ENCODE measurements at places on chromosomes 11 and 22.

GRCh38 chr11:47924184-47924691 lies 56.1 kb upstream of the PTPRJ start:
- no peaks in the 10 kb centered on the region for H3K27me3 ChIP-seq
- peak overlapping the region; percentile 74 for H3K27ac ChIP-seq
- no peaks in the 10 kb centered on the region for H3K36me3 ChIP-seq
- H3K4me3 ChIP-seq, result no peak overlapping the region
- DNase-seq, result peak; percentile 93

GRCh38 chr11:9717719-9718118 lies 53.8 kb downstream of the SWAP70 start:
- no peaks in the 10 kb centered on the region for H3K36me3 ChIP-seq
- no peak overlapping the region for H3K4me3 ChIP-seq
- H3K27ac ChIP-seq, result no peak overlapping the region
- H3K27me3 ChIP-seq, result no peaks in the 10 kb centered on the region
- no peak for DNase-seq

GRCh38 chr22:49962751-49963646 lies 2.4 kb downstream of the PIM3 start:
- peaks cover 31% of the 10 kb centered on the region for H3K36me3 ChIP-seq
- H3K27ac ChIP-seq, result peak overlapping the region; percentile 73
- H3K4me1 ChIP-seq, result peaks cover 36% of the 10 kb centered on the region
- H3K27me3 ChIP-seq, result no peaks in the 10 kb centered on the region

GRCh38 chr11:12174477-12175143 lies 64.2 kb downstream of the MICAL2 start:
- DNase-seq, result no peak
- peaks cover 77% of the 10 kb centered on the region for H3K4me1 ChIP-seq
- no peaks in the 10 kb centered on the region for H3K27me3 ChIP-seq
- H3K4me3 ChIP-seq, result no peak overlapping the region

- H3K4me3 ChIP-seq, result no peak overlapping the region
- peak; percentile 49 for DNase-seq
- no peaks in the 10 kb centered on the region for H3K36me3 ChIP-seq
- peaks cover 6% of the 10 kb centered on the region for H3K27me3 ChIP-seq
These were observed 178.8 kb downstream of the IGLL1 start for GRCh38 chr22:23401111-23401909.

DNA sequence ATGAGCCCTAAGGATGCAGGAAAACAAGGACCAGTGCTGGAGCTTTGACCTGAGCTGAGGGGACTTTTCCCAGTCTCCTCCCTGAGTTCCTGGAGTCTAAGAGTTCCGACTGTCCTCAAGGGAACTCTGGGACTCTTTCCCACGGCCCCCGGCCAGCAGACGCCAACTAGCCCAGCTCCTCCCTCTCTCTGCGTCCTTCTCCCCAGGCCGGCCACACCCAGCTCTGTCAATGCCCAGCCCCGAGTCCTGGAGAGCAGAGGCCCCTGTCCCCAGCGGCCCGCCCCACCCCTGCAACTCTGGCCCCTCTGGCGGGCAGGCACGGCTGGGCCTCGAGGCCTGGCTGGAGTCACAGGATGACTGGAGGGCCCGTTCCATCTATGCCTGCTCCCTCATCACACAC lies 29.8 kb downstream of the NECTIN1 start:
- H3K27ac ChIP-seq, result peak overlapping the region; percentile 85
- peak; percentile 48 for DNase-seq
- peaks cover 95% of the 10 kb centered on the region for H3K4me1 ChIP-seq

- H3K27me3 ChIP-seq, result peaks cover 94% of the 10 kb centered on the region
- H3K27ac ChIP-seq, result no peak overlapping the region
These were observed 129.3 kb upstream of the NECTIN1 start for GRCh38 chr11:119858288-119858687.

GRCh38 chr11:109140857-109141515 lies 281.0 kb upstream of the C11orf87 start:
- no peak overlapping the region for H3K4me3 ChIP-seq
- DNase-seq, result no peak
- no peaks in the 10 kb centered on the region for H3K36me3 ChIP-seq
- no peaks in the 10 kb centered on the region for H3K27me3 ChIP-seq

- DNase-seq, result no peak
- no peak overlapping the region for H3K27ac ChIP-seq
- H3K36me3 ChIP-seq, result no peaks in the 10 kb centered on the region
- H3K4me3 ChIP-seq, result no peak overlapping the region
- no peaks in the 10 kb centered on the region for H3K27me3 ChIP-seq
These were observed 13.6 kb upstream of the OR51S1 start for GRCh38 chr11:4862447-4863236.

DNA sequence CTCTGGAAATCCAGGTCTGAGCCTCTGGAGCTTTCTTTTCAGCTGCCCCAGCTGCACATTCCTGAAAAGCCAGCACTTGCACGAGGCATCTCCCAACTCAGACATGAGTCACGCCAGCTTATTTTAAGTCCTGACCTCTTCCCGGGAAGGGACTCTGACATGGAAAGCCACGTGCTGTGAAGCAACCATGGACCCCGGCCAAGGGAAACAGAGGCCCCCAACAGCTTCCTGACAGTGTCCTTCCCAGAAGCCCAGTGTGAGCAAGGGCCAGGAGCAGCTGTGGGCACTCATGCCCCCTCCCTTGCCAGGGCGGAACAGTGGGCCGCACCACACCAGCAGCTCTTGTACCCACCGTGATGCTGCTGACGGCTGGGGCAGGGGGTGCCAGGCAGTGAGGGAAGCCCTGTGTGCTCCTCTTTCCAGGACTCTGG lies 118.8 kb upstream of the CADM1 start:
- no peaks in the 10 kb centered on the region for H3K4me1 ChIP-seq
- no peak for DNase-seq
- H3K27ac ChIP-seq, result no peak overlapping the region
- no peak overlapping the region for H3K4me3 ChIP-seq

DNA sequence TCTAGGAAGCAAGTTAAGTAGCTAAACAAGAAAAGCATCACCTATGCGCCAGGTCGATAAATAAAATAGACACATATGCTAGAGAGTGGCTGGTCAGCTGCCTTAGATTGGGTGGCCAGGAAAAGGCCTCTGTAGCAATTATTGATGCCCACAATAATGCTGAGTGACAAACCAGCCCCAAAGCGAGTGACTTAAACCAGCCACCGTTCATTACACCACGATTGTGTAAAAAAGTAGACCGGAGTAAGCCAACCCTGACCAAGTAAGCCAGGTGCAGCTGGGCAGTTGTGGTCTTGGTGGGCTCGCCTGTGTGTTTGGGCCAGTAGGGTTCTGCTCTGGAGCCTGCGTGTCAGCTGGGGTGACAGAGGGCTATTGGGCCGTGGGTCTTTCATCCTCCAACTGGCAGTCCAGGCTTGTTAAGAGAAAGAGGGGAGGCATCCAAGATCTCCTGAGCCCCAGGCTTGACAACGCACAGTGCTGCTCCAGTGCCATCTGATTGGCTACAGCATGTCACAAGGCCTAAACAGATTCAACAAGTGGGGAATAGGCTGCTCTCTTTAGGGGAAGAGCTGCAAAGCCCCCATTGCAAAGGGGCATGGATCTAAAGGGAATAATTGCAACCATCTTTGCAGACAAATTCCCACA lies 100.4 kb upstream of the PARVA start:
- no peaks in the 10 kb centered on the region for H3K27me3 ChIP-seq
- no peak overlapping the region for H3K27ac ChIP-seq
- no peak overlapping the region for H3K4me3 ChIP-seq
